Immature natural killer cell (primary cell): ENCODE measurements at places on chromosomes 5 and 9.

- DNase-seq, result peak; percentile 71
- H3K4me3 ChIP-seq, result peak overlapping the region; percentile 70
- no peaks in the 10 kb centered on the region for H3K36me3 ChIP-seq
- peak overlapping the region; percentile 92 for H3K27ac ChIP-seq
Measured at GRCh38 chr9:124216474-124217176, 41.1 kb upstream of the NEK6 start.

DNA sequence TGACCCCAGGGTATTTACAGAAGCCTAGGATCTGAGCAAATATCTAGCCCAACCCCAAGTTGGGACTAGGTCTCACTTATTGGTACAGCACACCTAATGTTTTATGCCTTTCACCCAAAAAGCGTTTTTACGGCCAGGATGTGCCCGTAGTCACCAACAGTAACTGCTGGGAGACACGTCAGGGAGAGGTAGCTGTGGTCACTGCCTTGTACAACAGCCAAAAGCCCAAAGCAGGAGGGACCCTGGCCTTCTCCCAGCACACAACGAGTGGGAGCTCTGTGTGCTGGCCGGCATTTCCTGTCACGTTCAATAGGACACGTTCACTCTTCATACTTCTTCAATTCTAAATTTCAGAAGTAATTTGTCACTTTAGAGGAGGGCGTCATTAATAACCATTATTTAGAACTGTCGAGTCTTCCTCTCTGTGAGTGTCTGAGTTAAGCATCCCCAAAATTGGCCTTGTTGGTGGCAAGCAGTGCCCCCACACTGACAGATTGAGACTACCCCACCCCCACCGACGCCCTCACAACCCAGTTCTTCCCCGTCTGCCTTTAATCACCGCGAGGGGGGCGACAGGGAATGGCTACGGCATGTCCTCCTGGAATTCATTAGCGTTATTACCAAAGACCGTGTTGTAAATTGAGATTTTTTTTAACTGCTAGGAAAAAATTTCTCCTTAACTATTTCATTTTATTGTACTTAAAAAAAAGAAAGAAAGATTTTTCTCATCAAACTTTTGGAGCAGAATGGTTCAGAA, 80.7 kb downstream of the MVB12B start:
- H3K27me3 ChIP-seq, result peaks cover 3% of the 10 kb centered on the region
- peaks cover 16% of the 10 kb centered on the region for H3K4me1 ChIP-seq
- H3K36me3 ChIP-seq, result no peaks in the 10 kb centered on the region
- no peak overlapping the region for H3K4me3 ChIP-seq

DNA sequence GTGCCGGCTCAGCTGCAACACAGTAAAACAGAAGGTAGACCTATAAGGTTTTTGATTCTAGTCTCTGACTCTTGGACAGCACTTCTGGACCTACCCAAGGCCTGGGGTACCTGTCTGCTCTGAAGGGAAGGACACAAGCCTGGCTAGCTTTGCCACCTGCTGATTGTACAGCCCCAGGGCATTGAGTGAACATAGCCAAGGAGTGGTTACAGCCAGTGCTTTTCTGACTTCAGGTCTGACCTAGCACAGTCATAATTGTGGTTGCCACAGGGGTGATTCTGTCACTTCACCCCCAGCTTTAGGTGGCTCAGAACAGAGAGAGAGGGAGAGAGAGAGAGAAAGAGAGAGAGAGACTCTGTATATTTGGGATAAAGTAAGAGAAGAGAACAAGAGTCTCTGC, 118.4 kb downstream of the PLCXD3 start:
- no peak overlapping the region for H3K4me3 ChIP-seq
- no peak for DNase-seq
- H3K36me3 ChIP-seq, result no peaks in the 10 kb centered on the region
- no peaks in the 10 kb centered on the region for H3K27me3 ChIP-seq

DNA sequence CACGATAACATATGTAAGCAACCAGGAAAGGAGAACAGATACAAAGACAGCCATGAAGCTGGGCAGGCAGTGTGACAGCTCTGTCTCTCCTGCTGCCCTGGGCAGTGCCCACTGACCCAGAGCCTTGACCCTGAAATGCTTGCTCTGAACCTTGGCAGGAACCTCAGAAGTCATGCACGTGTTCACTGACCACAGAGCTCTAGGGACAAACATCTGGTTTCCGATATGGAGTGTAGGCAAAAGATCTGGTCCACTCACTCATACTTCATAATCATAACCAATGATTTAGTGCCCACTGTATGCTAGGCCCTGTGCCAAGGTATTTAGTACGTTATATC, 102.6 kb downstream of the FSTL4 start:
- H3K27me3 ChIP-seq, result no peaks in the 10 kb centered on the region
- H3K36me3 ChIP-seq, result no peaks in the 10 kb centered on the region
- no peak overlapping the region for H3K4me3 ChIP-seq
- DNase-seq, result no peak
- H3K27ac ChIP-seq, result no peak overlapping the region
- no peaks in the 10 kb centered on the region for H3K4me1 ChIP-seq

DNA sequence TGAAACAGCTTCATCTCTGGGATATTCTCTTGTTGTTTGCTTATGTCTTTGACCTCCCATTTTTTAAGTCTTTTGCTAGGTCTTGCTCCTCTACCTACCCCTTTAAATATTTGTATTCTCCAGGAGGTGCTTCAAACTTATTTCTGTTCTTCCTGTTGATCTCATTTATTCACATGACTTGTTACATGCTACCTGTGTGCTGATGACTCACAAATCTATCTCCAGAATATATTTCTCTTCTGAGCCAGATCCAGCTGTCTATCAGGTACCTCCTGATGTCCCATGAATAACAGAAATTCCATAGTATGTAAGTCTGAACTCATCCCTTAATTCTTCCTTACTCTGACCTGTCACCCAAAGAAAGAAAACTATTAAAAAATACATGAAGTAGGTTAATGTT, 11.0 kb downstream of the NIPBL start:
- peaks cover 93% of the 10 kb centered on the region for H3K4me1 ChIP-seq
- H3K36me3 ChIP-seq, result peaks cover 9% of the 10 kb centered on the region
- DNase-seq, result no peak
- H3K4me3 ChIP-seq, result no peak overlapping the region

- peak; percentile 39 for DNase-seq
- H3K4me1 ChIP-seq, result peaks cover 23% of the 10 kb centered on the region
- H3K27ac ChIP-seq, result no peak overlapping the region
- peaks cover 9% of the 10 kb centered on the region for H3K27me3 ChIP-seq
Measured at GRCh38 chr5:34474573-34475021, 181.5 kb upstream of the RAI14 start.
